ENCODE measurements at places on chromosomes 7 and 10.

DNA sequence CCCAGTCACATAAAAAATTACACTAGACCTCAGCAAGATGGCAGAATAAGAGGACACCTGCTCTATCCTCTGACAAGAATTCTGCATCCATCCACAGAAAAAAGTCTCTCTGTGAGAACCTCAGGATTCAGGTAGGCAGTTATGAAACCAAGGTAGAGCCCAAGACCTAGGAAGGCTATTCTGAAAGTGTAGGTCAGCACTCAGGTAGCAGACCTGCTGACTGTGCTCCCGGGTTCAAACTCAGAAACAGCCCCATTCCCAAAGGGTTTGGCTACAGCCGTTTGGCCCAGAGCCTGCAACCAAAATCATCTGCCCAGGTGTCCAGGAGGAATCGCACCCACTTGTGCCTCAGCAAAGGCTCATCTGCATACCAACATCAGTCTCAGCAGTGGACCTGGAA, 37.7 kb downstream of the COA1 start:
- no peak for DNase-seq

DNA sequence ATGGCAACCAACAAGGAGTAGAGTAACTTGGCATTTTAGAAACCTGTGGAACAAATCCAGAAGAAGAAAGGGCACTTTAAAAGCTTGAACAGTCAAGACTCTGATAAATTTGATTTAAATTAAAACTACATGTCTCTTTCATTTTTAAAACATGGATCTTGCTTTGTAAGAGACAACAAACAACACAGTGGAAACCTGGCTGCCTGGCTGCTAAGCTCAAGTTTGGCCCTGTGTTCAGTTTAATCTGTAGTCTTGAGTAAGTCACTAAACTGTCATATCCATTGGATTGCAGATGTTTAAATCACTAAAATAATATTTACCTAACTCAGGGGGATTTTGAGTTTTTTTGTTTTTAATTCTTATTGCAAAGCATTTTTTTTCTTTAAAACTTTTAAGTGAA, 374.9 kb upstream of the SEMA3D start:
- no peak for DNase-seq

GRCh38 chr10:23341004-23341403, 3.6 kb downstream of the C10orf67 start:
- DNase-seq = no peak

DNA sequence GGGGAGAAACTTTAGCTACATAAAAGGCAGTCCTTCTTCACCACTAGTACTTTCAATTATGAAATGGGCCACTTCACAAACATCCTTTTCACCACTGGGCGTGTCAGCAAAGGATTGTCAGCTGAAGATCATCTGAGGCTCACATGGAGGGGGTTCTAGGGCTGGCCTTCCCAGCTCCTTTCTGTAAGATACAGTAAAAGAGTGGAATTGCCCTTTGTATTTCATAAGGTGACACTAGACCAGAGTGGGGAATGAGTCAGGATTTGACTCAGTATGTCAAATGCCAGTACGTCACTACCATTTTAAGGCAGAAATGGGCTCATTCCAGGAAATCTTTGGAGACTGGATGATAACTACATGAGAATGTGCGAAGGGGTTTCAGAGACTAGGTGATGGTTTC, 21.2 kb upstream of the BLOC1S2 start:
- no peak for DNase-seq

DNA sequence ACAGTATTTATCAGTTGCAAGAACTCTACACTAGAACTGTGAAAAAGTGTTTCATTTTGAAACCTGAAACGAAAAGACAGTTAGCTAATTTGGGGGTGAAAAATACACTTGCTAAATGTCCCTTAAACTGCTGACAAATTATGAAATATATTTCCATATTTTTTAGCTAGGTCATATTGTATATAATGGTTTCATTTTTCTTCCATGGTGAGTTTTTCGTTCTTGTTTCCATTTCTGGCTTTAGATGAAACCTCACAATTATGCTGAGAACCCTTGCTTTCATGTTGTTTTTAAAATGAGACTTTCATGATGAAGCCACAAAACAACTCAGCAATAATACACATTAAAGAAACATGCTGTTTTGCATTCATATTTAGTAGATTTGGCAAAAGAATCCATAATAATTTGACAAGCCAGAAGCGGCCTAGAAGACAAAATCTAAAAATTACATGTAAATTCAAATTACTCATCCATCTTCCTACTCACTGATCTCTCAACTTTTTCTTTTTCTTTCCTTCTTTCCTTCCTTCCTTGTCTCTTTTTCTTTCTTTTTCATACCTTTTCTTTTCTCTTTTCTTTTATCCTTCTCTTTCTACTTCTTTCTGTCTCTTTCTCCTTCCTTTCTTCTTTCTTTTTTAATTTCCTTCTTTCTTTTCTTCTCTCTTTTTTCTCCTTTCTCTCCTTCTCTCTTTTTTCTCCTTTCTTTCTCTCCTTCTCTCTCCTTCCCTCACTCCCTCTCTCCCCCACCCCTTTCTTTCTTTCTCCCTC, 46.5 kb upstream of the ITGB8 start:
- DNase-seq = no peak
